Femur (tissue), 1 donor: ENCODE measurements at places on chromosomes 7 and 10.
A peak's percentile ranks its signal among the peaks of the same experiment; 100 is the strongest.

DNA sequence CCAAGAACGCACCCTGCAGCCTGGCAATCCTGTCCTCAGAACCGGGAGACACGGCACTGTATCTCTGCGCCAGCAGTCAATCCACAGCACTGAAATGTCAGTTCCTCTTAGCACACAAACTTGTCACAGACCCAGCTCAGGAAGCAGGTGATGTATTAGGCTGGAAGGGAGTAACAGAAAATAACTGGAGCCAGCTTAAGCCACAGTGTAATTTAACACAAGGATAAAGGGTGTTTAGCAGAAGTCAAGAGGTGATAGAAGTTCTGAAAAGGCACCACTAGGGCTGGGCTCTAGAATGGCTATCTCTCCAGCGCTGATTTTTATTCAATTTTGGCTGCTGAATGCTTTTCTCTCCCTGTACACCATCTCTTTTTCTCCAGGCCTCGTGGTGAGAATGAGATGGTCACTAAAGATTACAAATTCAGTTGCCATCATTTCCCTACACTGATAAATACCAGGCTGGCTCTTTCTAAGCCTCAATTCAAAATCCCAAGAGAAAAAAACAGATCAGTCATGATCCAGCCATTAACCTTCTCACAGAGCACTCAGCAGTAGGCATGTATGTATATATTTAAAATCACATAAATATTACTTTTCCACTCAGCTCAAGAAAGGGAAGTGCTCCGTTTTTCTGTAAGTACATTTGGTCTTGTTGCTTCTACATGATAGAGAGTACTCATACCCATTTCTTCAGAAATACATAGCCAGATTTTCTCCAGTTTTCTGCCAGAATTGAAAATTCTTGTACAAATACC lies 102.7 kb upstream of the PRSS1 start:
- peak; percentile 20 for DNase-seq

DNA sequence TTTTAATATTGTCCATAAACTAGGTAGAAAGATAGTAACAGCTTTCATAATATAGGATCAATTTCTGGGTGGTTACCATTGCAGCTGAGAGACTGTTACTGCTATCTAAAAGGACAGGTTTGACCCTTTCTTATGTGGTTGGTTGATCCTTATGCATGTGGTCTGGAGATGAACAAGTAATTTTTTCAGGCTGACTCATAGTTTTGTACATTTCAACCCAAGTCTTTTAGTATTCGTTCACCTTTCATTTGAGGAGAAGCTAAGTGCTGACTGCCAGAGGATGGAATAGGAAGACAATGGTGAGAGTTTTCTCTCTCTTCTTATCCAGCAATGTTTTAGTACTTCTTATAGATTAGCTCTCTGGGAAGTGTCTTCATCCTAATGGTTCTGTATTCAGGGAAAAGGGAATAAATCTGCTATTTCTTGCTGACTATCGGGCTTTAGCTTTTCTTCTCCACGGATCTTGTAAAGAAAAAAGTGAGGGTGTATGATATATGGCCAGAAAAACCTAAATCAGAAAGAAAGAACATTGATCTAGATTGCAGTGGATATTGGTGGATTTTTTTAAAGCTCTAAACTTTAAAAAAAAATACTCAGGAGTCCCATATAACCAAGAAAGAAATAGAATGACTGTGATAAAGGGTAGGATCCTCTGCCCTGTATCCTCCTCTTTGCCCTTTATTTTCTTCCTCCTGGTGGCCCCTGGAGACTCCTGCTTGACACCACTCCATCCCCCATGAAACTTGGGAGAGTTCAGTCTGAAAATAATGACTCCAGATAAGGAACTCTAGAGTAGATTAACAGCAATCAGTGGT lies 88.0 kb downstream of the CPED1 start:
- no peak for DNase-seq

DNA sequence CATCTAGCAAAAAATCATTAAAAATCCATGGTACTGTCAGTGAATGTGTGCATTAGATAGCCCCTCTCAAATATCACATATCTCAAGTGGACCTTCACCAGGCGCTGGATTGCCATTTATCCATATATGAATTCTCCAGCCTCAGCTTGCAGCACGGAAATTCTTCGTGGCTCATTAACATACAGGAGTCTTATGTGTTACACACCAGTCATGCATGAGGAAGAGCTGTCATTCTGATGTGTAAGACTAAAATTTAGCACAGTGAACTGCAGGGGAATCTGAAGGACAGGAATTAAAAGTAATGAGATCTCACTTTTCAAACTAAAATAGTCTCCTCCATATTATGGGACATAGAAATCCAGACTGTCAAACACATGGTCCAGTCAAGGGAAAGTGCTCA lies 542.4 kb upstream of the DPP6 start:
- DNase-seq, result no peak

GRCh38 chr10:24694086-24694485 lies 29.6 kb downstream of the ARHGAP21 start:
- no peak for DNase-seq

- no peak for DNase-seq
Observed at GRCh38 chr10:58733436-58733835, 220.8 kb downstream of the BICC1 start.

GRCh38 chr10:69025370-69025896 lies 36.8 kb downstream of the KIFBP start:
- DNase-seq, result no peak

DNA sequence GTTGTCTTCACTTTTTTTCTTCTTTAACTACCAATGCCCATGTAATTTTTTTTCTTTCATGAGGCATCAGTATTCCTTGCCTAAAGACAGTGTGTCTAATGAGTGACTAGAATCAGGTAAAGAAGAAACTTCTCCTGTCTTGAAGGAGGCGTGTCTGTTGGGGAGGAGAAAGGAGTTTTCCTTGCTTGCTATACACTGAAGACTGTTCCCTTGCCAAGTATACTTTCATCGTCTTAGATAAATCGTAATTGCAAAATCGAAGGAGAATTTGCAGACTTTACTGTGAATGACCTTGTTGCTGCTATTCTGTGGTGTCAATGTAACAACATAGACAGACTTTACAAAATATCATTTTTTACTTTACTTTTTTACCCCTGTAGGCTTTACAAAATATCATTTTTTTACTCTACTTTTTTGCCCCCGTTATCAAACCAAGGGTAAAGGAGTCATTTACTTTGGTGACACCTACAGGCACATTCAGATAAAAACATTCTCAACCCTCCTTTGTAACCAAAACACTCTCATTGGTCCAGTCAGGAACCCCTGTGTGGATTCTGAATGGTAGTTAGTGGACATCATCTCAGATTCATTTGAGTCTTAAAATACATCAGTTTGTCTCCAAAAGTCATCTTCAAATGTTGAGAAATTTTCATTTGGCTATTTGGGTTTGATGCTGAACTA lies 232.4 kb downstream of the AHR start:
- no peak for DNase-seq

DNA sequence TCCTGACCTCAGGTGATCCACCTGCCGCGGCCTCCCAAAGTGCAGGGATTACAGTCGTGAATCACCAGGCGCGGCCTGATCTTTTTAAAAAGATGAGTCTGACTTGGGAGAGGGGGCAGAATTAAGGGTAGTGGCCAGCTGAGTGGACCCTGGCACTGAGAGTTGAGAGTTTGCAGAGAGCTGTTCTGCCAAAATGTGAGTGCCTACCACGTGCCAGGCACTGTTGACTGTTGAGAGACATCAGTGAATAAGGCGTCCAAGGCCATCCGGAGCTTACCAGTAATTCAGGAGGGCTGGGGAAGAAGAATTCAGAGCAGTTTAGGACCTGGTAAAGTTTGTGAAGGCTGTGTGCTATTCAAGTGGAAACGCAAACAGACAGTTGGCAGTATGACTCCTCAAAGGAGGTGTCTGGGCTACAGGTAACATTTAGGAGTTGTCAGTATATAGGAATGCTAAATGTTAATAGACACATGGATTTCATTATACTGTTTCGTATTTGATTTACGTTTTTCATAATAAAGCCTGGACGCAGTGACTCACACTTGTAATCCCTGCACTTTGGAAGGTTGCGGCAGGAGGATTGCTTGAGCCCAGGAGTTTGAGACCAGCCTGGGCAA lies 1.5 kb downstream of the NIPSNAP2 start:
- DNase-seq, result no peak
